WTC11 (cell line): ENCODE measurements at places on chromosomes 3 and 15. TPM values are rescaled to one million over a fixed set of nuclear protein-coding genes. Genes with fewer than 3 reads are reported as not detected.

The STRA6 gene
- 20.1 to 23.2 TPM (median 21.7 TPM) in 3 replicates for total RNA-seq

The PLA2G4F gene
- total RNA-seq, result 0.11 to 0.18 TPM (median 0.16 TPM) in 3 replicates

DNA sequence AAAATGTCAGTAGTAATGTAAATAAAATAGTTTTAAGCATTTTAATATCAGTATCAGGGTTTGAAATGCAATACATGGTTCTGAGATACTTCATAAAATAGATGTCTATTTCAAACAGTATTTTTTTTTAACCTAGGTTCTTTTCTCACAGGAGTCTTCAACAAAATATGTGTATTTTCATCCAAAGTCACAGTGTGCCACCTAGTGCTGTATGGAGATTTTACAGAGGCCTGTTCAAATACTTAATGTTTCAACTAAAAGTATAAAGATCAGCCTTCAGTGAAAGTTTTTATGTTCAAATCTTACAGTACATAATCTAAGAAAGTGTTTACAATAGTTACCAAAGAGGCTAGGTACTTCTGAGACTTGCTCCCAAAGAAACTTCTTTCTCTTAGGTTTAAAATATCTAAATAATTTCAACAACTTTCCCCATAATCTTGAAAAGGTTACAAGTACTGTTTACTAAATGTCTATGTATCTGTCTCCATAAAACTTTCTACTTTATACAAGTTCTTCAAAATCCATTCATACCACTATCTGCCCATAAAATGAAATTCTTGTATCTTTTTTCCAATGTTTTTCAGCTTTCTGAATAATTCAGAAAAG is 38.3 kb downstream of the SCAPER start:
- DNase-seq, result no peak

The ATP13A5 gene
- not detected in 3 replicates for total RNA-seq

The FEZF2 gene
- not detected in 3 replicates for total RNA-seq
